ENCODE measurements at places on chromosomes 4 and X. TPM values are rescaled to one million over a fixed set of nuclear protein-coding genes. Genes with fewer than 3 reads are reported as not detected.

The TBC1D9 gene
- polyA plus RNA-seq: 14.4 TPM

The CLIC2 gene
- polyA plus RNA-seq: 7.3 TPM

The CXorf65 gene
- not detected for polyA plus RNA-seq

The F9 gene
- polyA plus RNA-seq: not detected

The FRG2 gene
- not detected for polyA plus RNA-seq

The OTUD6A gene
- polyA plus RNA-seq: not detected

The RBM46 gene
- not detected for polyA plus RNA-seq

The SHOX gene
- not detected for polyA plus RNA-seq

The MAP7D3 gene
- 5.7 TPM for polyA plus RNA-seq

The FAM184B gene
- 0.39 TPM for polyA plus RNA-seq

The PAGE2 gene
- not detected for polyA plus RNA-seq

The SSX2 gene
- polyA plus RNA-seq: not detected

The HERC6 gene
- 7.4 TPM for polyA plus RNA-seq

The AMER1 gene
- polyA plus RNA-seq: 1.5 TPM

The PLP1 gene
- polyA plus RNA-seq: 1.1 TPM

The CYLC1 gene
- polyA plus RNA-seq: not detected

The TMEM154 gene
- polyA plus RNA-seq: 0.09 TPM

The TMEM156 gene
- 1.8 TPM for polyA plus RNA-seq

Measured in kidney (tissue), 22 donors.